ENCODE measurements at places on chromosomes 1 and 21.

DNA sequence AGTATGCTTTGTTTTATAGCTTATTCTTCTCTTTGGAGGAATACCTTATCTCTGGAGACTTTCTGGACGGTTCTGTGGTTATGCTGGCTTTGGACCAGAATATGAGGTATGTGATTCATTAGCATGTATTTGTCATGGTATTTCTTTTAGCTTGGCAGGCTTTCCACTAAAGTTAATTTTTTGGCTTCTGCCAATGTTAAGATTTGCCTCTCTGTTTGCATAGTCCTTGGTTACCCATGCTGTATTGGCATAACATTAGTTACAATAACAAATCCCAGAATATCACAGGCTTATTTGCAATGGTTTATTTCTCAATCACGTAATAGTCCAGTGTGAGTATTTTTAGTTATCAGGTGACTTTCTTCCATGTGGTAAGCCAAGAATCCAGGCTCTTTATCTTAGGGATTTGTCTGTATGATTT lies 9.7 kb downstream of the ZMPSTE24 start:
- peak; percentile 97 for DNase-seq

- no peak for DNase-seq
These were observed 43.2 kb upstream of the SERTAD4 start for GRCh38 chr1:210189426-210189825.

GRCh38 chr1:16183765-16184556 lies 28.1 kb upstream of the EPHA2 start:
- no peak for DNase-seq

- DNase-seq: no peak
These were observed 4.0 kb upstream of the ST6GALNAC3 start for GRCh38 chr1:76070538-76070937.

DNA sequence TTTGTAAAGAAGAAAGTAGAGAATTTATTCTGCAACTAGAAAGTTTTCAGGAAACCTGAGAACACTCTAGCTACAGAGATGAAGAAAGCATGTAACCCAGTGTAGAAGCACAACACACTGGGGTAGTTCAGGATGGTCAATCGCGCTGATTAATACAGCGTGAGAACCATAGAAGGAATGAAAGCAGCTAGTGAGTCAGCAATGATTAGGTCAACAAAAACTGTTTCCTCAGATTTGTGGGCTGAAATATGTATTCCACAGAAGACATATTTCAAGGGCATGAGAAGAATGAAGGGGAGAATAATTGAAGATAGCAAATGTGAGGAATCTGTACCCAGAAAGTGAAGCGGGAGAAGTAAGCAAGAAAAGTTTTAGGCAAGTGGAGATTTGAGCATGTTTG lies 97.8 kb upstream of the ADGRL2 start:
- DNase-seq: peak; percentile 88

- DNase-seq: peak; percentile 51
These were observed 456.1 kb upstream of the ADAMTS5 start for GRCh38 chr21:27423038-27423437.

GRCh38 chr1:211687462-211688215 lies 12.2 kb upstream of the NEK2 start:
- DNase-seq: no peak

- DNase-seq: no peak
These were observed 8.4 kb downstream of the DFFB start for GRCh38 chr1:3865606-3866160.

DNA sequence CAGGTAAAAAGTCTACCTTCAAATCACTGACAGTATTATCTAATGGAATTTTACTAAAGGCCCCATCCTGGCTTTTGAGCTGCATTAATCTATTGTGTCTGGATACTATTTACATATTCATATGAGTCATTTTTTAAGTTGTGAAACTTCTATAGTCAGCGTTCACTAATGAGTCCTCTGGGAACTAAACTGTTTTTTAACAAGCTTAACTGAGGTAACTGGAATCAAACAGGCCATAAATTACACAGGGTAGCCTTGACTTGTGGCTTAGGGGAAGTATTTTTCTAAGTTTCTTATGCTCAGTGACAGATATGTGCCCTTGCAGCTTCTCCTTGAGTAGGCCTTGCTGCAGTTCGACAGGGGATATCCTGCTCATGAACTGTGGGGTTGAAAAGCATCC lies 68.8 kb downstream of the JMJD4 start:
- no peak for DNase-seq

DNA sequence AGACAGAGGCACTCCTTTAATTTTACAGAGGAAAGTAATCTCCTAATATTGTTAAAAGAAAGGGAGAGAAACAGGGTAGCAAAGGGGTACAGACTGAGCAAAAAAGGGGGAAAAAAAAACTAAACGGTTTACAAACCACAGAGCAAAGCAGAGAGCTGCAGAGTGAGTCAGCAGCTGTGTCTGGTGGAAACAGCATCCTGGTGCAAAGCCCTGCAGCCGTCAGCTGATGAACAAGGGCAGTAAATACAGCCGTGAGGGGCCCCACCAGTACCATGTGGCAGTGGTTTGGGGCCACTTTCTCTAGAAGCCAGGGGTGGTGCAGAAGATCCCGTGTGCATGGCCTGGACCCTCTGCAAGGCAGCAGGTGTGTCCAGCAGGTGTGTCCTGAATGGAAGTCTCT lies 111.3 kb downstream of the ERG start:
- DNase-seq: no peak

DNA sequence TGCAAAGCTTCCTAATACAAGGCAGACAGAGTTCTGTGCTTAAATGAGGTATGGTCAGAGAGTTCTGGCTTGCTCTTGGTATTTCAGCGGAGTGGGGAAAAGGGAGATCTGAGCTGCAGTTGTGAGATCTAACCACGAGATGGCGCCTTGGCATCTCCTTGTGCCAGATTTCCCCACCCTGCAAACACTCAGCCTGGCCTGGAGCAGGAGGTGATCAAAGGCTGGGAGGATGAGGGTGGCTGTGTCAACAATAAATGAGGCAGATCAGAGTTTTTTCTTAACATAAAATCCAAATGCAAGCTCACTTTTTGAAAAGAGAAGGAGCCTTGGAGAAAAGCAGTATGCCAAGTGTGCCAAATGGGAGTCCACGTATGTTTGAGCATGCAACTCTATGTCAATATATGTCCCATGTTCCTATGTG lies 4.1 kb upstream of the TFAP2E start:
- peak; percentile 11 for DNase-seq

DNA sequence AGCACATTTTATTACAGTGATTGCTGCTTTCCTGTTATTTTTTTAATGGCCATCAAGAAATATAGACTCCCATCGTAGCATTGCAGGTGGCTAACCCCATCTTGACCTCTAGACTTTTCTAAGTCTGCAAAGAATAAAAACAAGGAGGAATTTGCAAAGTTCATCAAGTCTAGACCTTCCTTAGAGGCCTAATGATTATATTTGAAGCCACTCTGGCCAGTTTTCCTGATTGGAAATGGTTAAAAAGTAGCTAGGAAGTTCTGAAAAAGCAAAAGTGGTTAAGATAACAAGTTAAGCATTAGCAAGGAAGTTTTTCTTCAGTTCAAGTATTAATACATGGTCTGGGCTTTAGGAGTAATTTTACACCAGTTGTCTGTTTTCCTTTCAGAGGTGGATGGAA lies 16.7 kb upstream of the KCNJ15 start:
- no peak for DNase-seq

Data from AG09319 (cell line).